ENCODE measurements at places on chromosomes 3 and 15.

DNA sequence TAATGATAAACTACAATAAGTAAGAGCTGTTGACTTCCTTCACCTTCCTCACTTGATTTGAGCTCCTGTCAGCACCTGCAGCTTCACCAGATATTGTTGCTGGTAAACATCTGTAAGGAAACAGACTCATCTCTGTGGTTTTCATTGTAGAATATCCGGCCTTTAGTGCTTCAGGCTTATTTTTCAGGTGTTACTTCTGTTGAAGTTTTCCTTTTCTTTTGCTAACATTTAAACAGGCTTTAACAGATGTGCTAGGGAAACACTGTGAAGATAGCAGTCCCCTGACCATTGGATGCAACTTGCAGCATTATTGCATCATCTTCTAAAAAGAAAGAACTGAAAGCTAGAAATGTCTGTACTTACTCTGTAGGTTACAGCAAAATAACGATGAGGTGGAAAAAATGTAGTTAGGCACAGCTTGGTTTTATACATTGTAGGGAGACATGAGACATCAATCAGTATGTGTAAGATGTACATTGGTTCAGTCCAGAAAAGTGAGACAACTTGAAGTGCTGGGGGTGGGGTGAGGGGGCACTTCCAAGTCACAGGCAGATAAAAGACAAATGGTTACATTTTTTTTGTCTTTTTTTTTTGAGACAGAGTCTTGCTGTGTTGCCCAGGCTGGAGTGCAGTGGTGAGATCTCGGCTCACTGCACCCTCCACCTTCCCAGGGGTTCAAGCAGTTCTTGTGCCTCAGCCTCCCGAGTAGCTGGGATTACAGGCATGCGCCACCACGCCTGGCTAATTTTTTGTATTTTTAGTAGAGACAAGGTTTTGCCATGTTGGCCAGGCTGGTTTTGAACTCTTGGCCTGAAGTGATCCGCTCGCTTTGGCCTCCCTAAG lies 10.2 kb downstream of the EDEM1 start:
- DNase-seq = peak; percentile 49

- DNase-seq = no peak
Measured at GRCh38 chr3:180829409-180830405, 82.8 kb upstream of the FXR1 start.

GRCh38 chr3:169771497-169772304 lies 1.5 kb upstream of the MYNN start:
- peak; percentile 41 for DNase-seq

GRCh38 chr15:74127954-74128784 lies 2.2 kb upstream of the ISLR2 start:
- no peak for DNase-seq

DNA sequence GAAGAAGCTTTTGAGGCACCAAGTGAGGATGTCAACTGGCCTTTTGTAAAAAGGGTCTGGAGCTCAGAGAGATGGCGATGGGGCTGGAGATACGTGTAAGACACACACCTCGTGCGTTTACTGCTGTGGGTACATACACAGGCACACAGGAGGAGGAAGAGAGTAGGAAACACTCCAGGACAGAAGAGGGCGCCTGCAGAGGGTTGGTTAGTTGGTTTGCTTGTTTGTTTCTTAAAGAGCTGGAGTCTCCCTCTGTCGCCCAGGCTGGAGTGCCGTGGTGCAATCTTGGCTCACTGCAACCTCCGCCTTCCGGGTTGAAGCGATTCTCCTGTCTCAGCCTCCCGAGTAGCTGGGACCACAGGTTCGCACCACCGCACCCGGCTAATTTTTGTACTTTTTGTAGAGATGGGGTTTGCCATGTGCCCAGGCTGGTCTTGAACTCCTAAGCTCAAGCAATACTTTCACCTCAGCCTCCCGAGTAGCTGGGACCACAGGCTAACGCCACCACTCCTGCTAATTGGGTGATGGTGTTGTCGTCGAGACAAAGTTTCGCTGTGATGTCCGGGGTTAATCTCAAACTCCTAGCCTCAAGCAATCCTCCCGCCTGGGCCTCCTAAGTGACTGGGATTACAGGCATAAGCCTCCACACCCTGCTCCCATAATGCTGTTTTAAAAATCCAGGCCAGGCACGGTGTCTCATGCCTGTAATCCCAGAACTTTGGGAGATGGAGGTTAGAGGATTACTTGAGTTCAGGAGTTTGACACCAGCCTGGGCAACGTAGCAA lies 1.3 kb upstream of the PRR20G start:
- no peak for DNase-seq

DNA sequence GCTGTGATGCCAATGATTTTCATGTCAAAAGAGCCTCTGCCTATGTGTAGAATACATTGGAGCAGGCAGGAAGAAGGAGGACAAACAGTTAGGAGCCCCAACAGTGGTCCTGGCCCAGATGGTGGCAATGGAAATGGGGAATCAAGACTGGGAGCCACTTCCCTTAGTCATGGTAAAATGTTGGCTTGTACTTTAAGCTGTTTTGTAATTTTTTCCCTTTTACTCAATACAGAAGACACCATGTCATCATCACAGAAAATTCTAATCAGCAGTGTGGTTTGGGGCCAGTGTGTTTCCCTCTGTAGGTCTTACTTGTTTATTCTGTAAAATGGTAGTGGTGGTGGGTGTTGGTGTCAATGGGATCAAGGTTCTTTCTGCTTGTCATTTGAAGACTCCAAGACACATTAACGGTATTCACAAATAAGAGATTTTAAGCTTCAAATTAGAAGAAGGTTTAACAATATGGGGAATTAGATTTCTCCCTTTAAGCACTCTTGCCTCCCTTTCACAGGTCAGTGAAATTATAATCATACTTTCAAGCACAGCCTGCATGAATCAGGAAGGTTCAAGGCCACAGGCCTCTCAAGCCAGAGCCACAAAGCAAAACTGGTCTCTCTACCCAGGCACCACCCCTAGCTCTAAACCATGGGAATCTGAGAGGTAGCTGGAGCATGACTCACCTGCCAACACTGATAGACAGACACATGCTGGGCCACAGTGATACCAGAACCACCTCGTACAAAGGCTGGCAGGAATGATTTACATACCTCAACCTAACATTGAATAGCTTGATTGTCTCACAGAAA lies 24.9 kb downstream of the SIAH2 start:
- DNase-seq = no peak

DNA sequence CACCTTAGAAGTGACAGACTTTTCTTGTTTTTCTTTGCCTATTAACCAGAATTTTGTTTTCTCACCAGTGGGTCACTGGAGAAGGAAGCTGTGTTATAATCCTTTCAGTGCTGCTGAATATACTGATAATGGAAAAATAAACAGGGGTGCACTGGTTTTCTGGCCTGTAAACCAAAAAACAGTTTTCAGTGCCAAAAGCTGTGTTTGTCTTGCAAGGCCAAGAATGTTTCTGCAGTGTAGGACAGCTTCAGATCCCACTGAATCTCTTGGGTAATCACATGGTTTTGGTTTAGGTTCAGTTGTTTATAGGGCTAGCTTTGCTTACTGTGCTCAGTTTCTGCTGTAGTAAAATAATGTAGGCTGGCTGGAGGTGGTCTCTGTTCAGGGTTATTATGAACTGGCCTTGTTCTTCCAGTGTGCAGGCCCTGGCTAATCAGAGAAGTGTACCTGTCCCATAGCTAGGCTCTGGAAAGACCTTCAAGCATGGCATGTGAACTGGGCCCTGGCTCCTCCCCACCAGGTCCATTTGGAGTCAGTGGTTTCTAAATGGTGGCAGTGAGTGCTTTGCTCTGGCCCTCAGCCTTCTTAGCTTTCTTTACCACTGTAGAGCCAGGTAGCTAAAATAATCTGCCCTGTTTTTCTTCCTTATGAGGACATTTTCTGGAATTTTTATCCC lies 18.7 kb downstream of the PDE8A start:
- DNase-seq = no peak

GRCh38 chr3:62592408-62592807 lies 219.1 kb upstream of the FEZF2 start:
- DNase-seq = no peak

- no peak for DNase-seq
Measured at GRCh38 chr3:72630969-72631344, 217.3 kb downstream of the SHQ1 start.

GRCh38 chr15:98954411-98954810 lies 53.2 kb downstream of the PGPEP1L start:
- DNase-seq = no peak

- DNase-seq = no peak
Measured at GRCh38 chr15:45759936-45760335, 125.1 kb downstream of the SQOR start.

DNA sequence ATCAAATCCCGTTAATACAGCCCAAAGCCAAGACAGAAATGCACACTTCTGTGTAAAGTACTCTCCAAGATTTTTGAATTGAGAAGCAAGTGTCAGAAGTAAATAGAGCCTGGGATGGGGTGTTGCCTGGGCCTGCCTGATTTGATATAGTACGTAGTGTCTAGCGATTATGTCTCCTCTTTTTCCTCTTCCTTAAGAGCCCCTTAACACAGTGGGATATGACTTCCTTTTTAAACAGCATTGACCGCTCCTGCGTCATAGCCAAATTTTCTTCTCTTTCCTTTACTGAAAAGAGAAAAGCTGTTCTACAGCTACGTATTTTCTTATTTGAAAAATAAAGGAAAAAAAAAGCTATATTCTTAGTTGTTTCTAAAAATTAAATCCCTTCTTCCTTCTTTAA lies 97.7 kb downstream of the PLCL2 start:
- DNase-seq = no peak

DNA sequence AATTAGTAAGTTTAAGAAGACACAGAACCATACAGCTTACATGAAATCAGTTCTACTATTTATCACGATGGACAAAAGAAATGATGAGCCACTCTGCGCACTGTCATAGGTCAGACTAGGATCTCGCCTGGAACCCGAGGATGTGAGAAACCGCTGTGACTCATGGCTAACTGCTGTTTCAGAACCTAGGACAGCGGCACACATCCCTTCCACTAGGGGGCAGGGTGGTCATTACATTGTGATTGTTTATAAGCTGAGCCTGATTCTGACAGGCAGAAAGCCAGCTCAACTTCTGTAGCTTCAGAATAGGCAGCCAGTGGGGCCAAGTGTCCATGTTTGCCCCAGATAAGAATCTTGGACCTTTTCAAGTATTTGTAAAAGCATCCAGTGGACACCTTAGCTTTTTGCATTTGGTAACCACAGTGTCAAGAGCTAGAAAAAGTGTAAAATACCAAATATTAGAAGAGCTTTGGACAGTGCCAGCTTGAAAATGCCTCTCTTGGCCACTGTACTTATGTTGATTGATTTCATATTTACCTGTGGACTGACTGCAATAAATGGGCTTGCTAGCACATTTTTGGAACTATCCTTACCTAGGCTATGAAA lies 115.8 kb downstream of the KBTBD8 start:
- DNase-seq = peak; percentile 37

GRCh38 chr15:50542887-50543210 lies 3.6 kb downstream of the USP50 start:
- DNase-seq = no peak

Data from T-helper 22 cell (primary cell).